ENCODE measurements at places on chromosomes 5 and 9.

- no peak for DNase-seq
Observed at GRCh38 chr5:177035976-177036375, 13.5 kb downstream of the ZNF346 start.

GRCh38 chr9:4864234-4864661 is 71.5 kb downstream of the RCL1 start:
- DNase-seq: no peak

DNA sequence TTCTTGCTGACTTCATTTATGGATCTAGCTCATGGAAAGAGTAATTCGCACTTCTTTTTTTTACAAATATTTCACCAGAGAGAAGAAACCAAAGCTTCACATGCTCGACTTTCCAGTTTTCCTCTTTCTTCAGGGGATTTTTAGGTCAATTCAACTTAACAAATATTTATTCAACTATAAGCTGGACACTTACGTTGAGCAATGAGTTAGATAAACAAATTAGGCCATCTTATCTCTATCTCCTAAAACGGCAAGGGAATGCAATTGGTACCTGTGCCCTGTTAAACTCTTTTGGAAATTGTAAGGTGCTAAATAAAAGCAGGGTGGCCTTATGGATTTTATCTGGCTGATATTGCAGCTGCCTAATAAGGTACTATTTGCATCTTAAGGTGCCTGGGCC is 145.1 kb upstream of the RAI14 start:
- DNase-seq: no peak

GRCh38 chr5:143229426-143229895 is 174.0 kb downstream of the NR3C1 start:
- peak; percentile 22 for DNase-seq

DNA sequence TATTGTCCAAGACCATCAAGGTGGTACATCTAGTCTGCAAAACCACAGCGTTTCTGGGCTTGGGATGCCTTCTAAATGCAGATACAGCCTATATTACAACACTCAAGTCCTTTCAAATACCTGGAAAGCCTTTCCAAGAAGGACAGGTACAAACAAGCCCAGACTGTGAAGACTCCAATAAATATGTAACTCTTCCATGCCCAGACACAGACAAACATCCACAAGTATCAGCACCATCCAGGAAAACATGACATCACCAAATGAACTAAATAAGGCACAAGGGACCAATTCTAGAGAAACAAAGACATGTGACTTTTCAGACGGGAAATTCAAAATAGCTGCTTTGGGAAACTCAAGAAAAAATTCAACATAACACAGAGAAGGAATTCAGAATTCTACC is 152.7 kb upstream of the POC5 start:
- no peak for DNase-seq

- DNase-seq: no peak
Observed at GRCh38 chr5:97133101-97133500, 9.3 kb downstream of the LIX1 start.

DNA sequence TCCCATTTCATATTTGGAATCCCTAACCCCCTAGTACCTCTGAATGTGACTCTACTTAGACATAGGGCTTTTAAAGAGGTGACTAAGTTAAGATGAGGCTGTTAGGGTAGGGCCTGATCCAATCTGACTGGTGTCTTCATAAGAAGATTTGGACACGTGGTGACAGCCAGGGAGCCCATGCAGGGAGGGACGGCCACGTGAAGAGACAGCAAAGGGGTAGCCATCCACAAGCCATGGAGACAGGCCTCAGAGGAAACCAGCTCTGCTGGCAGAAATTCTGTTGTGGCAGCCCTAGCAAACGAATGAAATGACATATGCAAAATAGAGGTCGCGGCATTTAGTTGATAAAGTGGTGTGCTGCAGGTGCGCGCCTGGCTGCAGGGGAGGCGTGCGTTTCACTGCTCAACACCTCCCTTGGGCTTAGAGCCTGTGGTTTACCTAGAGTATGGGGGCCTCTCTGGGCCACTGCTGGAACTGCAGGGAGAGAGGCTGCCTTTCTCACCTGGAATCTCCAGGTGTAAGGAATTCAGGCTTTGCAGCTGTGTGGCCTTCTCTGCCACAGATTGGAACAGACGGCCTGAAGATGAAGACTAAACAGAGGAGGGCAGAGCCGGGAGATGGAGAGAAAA is 7.1 kb upstream of the AFAP1L1 start:
- peak; percentile 46 for DNase-seq

- DNase-seq: no peak
Observed at GRCh38 chr9:128636556-128637530, 19.8 kb downstream of the DYNC2I2 start.

- DNase-seq: no peak
Observed at GRCh38 chr5:67238191-67238590, 41.6 kb upstream of the CD180 start.
